ENCODE measurements at places on chromosomes 3 and 15.
A peak's percentile ranks its signal among the peaks of the same experiment; 100 is the strongest.

DNA sequence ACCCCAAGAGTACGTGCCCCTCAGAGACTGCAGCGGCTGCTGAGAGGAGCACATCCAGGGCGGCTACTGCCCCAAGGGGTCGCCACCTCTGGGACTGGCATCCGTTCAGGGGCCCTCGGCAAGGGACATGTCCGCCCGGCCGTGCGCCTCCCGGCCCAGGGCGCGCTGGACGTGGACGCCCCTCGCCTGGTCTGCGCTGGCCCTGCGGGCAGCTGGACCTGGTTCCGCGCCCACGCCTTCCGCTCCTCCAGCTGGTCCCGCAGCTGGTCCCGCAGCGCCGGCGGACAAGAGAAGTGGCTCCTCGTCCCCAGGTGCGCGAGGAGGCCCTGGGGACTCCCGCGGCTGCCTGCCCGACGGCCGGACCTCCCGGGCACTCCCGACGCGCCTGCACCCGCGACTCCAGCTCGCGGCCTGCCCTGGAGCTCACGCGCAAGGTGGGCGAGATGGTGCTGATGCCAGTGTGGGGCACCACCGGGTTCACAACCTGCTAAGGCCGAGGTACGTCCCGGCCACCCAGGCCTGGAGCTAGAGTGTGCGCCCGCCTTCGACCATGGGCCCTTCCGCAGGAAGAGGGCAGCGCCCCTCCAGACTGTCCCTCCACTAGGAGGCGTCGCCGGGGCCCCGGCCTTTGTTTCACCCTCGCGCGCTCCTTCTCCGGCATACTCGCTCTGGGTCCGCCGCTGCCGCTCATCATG is 14.4 kb upstream of the GP9 start:
- DNase-seq = no peak

DNA sequence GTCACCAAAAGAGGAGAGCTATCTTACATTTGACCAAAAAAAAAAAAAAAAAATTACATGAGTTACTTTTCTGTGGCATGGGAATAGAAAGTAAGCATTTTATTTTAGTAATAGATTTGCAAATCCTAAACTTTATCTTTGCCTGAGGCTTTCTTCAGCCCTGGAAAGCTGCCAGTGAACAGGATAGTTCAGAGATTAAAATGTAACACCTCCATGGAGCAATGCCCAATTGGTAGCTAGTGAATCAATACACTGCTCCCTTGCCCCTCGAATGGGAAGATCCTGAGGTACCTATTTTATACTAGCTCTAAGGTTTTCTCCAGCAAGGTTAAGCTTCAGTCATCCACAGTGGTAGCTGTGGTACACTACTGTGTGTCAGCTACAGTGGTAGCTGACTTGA is 867.1 kb downstream of the NAALADL2 start:
- DNase-seq = no peak

DNA sequence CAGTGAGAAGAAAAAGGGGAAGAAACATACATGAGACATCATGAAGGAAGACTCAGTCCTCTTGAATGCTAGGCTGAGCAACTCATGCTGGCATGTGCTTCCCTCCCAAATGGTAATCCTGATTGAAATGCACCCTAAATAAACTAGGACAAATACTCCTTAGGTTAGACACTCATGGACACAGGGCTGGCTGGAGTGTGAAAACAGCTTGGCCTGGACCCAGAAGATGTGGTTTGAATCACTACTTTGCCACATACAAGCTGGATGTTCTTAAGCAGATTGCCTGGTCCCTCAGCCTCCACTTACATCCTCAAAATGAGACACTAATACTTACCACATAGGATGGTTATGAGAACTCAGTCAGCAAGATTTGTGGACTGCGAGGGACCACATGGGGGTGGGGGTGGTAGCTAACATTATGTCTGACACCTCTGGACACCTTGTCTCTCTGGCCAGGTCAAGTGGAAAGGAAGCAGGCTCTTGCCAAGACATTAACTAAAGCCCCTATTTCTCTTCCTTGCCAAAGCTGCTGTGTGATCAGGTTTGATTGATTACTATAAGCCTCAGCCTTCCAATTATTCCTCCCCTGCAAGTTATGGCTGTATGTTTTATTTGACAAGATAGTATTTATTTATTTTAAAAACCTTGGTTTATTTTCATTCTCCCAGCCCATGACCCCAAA is 138.9 kb upstream of the SLC7A14 start:
- no peak for DNase-seq

DNA sequence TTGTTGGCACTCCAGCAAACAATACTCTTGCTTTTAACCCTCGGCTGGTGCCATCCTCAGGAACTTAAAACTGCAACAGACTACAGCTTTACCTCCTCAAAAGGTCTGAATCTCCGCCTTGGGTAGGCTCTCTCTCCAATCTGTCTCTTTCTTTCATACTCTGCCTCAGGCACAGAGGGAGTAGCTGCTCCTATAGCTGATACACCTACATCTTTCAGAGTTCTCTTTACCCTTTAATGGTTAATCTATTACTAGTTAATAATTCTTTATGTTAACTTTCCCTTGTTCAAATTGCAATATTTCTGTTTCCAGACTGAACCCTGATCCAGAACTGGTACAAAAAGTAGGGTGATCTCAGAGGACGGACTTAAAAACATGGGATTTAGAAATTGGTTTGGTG is 66.2 kb downstream of the MAP4 start:
- no peak for DNase-seq

GRCh38 chr3:93973131-93974126 is at the start of gene PROS1:
Gene PROS1, minus strand, starts transcription at chr3:93973896. Its CDS starts 147 bp downstream, at chr3:93973749.
- peak; percentile 44 for DNase-seq

DNA sequence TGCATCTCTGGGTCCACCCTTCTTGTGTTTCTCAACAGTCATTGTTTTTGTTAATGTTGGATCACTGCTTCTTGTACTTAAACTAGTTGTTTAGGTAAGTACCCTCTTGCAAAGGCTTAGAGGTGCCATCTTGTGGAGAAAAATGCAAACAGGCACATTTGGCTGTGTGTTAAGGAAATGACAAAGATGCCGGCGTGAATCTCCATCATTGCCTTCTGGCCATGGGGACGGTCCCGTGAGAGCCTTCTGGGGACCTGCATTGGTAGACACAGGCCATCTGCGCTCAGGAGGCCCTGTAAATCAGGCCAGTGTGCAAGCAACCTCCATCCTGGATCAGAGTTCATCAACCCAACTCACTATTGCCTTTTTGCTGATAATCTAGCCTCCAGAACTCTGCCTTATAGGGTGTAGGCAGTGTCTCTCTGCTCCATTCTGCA is 158.6 kb upstream of the NR2E3 start:
- peak; percentile 72 for DNase-seq

DNA sequence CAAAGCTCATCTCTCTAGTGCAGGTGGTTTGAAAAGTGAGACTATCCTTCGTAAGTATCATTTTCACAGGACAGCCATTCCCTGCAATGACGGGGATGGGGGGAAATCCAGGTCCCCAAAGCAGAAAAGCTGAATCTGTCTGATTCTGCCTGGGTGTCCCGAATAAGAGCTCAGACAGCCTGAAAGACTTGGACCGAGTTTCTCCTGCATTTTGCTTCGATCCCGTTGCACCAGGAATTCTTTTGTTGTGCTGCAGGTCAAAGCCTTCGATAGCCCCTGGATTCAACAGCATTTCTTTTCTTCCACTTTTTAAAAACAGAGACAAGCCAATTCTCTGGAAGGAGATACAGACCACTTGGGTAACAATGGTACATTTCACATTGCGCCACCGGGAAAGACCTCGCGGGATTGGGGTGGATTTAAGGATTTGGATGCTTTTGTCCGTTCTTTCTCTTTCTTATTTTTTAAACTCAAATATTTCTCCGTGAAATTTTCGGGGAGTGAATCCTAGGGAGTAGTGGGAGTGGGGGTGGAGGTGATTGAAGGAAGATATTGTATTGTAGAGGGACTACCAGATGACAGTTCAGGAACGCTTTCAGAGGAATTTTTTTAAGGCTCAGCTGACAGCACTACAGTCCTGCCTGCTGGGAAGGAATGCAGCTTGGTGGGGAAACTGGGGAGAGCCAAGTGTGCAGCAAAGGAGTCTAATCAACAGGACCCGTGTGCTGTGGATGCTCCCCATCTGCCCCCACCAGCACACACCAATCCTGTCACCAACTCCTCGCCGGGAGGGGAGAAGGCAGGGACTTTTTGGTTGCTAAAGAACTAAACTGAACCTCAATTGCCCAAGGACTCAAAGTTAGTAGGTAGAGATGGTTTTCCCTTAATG is 2.6 kb downstream of the SLITRK3 start:
- peak; percentile 35 for DNase-seq

All from HAP-1 (cell line).